ENCODE measurements at places on chromosomes 6 and 20. TPM values are rescaled to one million over a fixed set of nuclear protein-coding genes. Genes with fewer than 3 reads are reported as not detected.

TFAP2D gene
- total RNA-seq: not detected

DNA sequence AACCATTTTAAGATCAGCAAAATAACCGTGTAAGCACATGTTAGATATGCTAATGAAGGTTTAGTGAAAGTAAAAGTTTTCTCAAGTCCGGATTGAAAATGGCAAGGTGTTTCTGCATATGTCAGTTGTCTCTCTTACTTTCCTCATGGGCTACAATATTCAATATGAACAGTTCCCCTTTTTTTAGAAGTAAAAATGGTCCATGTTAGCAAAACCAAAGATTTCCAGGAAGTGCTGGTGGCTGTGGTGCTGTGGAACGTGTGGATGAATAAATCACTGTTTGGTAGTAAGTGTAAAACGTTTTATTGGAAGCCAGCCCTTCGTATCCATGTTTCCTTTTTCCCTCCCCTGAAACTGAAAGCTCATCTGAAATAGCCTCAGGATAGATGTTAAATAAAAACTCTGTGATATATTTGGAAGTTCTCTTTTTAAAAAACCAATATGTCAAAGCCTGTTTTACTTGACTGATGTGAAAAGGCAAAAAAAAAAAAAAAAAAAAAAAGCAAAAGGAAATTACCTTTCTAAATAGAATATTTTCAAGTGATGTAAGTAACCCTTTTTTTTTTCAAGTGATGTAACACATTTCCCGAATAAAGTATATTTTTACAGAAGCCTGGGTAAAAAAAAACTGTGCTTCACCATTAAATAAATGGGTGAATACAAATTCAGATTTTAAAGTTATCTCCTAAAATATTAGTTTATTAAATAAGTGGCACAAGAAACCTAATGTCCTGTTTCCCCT, 41.9 kb downstream of the PLEKHG1 start:
- DNase-seq: no peak

GRCh38 chr6:65671922-65672321, 35.1 kb downstream of the EYS start:
- DNase-seq: no peak

DNA sequence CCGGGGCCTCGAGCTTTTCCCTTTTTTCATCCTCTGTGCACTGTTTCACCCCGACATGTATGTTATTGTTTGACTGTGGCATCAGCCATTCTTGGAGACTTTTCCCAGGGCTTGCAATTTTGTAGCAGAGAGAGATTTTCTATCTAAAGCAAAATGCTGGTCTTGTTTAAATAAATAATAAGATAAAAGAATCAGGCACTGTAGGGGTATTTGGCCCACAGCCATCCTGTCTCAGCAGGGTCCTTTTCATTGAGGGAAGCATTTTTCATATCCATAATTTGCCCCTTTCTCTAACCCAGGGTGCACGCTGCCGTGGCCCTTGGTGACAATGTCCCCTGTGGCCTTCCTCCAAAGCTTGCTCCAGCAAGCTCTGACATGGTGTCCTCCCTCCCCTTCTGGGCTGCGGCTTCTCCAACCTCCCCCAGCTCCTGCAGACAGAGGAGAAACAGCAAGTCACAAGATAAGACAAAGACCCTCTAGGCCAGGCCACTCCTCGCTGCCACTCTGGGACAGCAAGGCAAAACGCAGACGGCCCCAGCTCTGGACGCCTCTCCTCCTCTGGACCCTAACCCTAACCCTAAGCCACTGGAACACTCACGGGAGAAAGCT, 117.6 kb downstream of the MYLK4 start:
- no peak for DNase-seq
